ENCODE measurements at places on chromosomes 12 and 14.
A peak's percentile ranks its signal among the peaks of the same experiment; 100 is the strongest.

GRCh38 chr12:118011377-118011776 lies 5.1 kb upstream of the RFC5 start:
- DNase-seq = no peak

DNA sequence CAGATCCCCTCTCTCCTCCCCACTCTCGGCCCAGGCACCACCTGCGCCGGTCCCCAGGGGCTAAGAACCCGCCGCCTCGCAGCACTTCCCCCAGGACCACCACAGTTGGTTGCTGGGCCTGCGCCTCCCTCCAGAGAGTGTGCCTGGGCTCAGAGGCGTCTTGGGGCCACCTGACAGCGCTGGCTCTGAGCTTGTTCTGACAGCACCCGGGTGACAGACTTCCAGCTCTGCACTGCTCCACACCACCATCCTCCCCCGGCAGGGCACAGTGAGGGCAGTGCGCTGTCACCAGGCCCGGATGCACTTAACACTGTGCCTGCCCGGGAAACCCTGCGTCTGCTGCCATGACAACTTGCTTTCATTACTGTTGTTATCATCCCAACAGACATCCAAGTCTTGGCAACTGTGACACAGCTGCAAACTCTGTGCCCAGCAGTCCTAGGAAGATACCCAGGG lies 6.6 kb downstream of the BRF1 start:
- DNase-seq = peak; percentile 60

DNA sequence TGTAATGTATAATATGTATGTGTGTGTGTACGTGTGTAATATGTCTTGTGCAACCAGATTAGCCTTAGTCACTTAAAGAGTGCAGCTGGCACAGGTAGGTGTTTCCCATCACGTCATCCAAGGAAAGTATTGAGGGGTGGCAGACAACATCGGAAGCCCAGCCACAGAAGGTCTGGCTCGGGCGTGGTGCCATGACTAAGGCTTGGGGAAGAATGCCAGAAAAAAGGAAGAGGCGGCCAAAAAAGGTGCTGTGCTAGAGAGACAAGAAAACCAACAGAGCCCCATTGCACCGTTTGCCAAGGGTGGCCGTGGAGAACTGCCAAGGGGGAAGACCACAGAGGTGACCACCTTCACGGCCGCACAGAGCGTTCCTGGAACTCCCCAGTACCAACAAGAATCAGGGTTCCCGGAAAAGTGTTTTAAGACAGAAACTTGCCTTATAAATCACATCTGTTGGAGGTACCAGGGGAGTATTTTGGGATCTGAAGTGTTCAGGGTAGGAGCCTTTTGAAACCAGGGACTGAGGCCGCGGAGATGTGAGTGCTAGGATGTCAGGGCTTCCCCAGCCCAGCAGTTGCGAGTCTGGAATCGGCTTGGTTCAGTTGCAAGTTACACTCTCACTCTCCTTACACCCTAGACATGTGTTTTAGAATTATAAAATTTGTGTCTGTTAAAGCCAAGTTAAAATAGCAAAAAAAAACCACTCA lies 131.2 kb upstream of the DYRK2 start:
- no peak for DNase-seq

DNA sequence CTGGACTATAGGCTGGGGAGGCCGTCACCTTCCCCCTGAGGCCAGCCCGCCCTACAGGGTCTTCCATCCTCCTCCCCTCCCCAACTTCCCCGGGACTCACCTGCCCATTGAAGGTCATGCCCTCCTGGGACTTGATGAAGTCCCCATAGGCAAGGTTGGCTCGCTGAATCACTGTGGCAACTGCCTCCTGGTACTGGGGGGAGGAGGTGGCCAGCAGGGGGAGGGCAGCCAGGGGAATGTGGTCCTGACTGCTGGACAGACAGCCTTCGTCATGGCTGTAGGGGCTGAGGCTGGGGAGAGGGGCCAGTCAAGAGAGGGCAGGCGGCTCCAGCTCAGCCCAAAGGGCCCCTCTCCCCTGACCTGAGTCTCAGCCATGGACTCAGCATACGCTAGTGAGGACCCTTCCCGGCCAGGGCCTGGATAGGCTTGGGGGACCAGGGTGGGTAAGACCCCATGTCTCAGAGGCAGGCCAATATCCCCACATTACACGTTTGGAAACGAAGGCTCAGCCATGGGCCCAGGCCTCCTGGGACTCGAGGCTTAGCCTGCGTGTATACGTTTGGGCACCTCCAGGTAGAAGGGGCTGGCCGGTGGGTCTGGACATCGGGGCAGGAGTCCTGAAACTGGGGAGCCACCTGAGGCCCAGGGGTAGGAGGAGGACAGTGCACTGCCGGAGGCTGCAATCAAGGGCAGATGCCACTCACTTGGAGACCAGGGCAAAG lies 16.3 kb downstream of the ARL6IP4 start:
- no peak for DNase-seq

DNA sequence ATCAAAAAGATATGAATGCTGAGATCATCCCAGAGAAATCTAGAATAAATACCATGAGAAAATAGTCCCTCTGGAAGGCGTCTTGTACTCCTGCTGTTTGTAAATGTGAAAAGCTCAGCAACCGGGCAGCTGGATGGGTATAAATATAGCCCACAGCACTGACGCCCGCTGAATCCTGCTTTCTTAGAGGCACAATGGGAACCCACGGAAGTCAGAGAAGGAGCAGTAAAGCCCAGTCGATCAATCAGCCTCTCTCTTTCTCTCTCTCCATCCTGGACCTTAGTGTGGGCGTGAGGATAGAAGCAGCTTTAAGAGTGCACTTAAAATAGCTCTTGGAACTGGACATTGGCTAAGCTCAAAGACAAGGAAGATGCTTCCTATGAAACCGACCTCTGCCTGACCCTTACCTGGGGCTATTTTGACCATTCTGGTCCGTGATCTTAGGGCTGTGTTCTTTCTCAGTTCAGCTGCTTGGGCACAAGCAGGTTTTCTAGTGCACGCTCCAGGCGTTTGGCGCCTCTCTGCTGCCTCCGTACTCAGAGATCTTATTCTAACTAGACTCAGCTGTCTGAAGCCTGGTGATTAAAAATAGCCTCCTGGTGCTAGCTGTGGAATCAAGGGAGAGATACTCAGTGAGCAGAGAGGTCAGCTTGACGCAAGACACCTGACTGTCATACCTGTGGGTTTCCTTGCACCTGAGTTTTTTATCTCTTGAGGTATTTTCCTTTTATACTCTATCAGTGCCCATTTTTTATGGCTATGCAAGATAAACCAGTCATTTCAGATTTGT lies 144.6 kb downstream of the ETV6 start:
- DNase-seq = no peak

GRCh38 chr14:73231981-73232851 lies 5.1 kb upstream of the PAPLN start:
- peak; percentile 83 for DNase-seq

GRCh38 chr14:69055999-69056788 lies 77.1 kb upstream of the ACTN1 start:
- peak; percentile 85 for DNase-seq

DNA sequence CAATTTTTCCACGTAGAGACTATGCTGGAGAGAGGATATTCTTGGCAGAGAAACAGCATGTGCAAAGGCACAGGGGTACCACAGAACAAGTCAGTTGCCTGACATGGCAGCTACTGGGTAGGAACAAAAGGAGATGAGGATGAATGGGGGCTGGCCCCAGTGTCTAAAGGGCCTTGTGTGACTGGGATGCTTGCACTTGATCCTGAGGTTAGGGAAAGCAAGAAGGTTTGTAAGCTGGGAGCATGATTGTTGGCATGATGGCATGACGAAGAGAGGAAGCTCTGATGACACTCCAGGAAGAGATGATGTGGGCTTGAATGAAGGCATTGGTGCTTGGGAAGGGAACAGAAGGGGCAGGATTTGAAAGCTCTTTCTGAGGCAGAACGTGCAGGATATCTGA lies 139.1 kb downstream of the ZFP36L1 start:
- peak; percentile 12 for DNase-seq

- DNase-seq = no peak
Observed at GRCh38 chr14:85607651-85608081, 77.7 kb downstream of the FLRT2 start.

DNA sequence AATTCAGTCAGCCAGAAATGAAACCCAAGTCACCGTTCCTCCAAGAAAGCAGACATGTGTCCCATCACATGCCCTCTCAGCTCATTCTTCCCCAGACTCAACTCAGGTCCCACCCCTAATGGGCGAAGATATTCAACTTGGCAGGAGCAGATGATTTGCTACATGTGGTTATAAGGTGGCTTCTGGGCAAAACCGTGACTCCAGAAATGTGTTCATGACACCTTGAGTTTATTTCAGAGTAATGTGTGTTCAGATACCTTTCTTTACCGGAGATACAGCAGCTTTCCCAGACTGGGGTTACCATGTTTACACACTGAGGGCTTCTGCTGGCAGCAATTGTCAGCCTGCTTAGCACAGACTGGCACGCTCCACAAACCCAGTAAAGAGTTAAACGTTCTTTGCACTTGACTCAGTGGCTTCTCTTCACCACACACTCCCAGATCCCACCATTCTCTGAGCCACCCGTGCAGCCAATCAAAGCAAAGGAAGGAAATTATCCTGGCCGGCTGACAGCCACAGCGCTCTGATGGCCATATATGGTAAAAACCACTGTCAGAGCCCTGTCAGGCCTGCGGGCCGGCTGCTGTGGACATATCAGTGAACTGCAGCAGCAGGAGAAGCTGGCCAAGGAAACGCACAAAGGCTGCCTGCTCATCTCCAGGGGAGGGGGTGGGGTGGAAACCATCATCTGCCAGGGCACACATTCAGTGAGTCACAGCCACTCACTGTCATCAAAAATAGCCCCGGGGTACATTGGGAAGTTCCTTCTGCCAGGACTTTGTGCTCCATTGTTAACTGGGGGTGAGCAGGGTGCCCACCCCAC lies 39.9 kb downstream of the CORO1C start:
- DNase-seq = peak; percentile 100

GRCh38 chr14:68714991-68715924 lies 77.6 kb downstream of the ZFP36L1 start:
- no peak for DNase-seq
